ENCODE measurements at places on chromosomes 7 and 10.

GRCh38 chr10:6115411-6115810 lies 26.6 kb downstream of the RBM17 start:
- no peak for DNase-seq

DNA sequence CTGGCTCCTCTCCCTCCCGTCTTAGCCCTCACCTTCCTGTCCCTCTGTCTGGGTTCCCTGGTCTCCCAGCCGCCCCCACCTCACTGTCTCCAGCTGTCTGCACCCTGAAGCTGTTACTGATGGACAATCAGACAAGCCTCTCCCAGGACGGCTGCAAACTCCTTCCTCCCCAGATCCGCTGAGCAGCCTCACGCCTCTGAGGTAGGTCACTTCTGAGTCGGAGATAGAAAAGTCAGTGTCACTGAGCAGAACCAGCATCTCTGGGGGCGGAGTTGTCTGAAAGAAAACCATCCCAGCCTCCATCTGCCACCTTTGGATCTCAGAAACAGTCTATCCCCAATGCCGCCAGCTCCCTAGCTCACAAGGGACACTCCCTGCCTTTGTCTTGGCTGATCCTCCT lies 27.4 kb downstream of the FAM241B start:
- DNase-seq, result peak; percentile 25

DNA sequence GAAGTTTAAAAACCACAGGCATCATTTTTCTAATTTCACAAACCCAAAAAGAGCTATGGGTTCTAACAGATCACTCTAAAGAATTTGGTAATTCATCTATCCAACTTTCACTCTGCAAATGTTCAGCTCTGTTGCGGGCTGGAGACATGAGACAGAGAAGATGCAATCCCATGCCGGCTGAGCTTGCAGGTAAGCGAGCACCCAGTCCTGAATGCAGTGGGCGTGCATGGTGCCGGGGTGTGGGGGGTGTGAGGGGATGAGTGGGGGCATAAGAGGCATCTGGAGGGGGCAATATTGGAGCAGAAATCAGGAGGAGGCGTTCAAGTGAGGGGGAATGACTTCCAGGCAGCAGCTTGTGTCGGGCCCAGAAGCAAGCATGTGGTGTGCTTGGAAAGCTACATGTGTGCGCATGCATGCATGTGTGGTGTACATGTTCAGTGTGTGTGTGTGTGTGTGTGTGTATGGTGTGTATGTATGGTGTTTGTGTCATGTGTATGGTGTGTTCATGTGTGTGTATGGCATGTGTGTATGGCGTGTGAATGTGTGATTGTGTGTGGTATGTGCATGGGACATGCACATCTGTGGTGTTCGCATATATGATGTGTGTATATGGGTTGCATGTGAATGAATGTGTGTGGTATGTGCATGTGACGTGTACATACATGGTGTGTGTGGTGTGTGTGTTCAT lies 172.9 kb downstream of the PRKCQ start:
- DNase-seq, result no peak

DNA sequence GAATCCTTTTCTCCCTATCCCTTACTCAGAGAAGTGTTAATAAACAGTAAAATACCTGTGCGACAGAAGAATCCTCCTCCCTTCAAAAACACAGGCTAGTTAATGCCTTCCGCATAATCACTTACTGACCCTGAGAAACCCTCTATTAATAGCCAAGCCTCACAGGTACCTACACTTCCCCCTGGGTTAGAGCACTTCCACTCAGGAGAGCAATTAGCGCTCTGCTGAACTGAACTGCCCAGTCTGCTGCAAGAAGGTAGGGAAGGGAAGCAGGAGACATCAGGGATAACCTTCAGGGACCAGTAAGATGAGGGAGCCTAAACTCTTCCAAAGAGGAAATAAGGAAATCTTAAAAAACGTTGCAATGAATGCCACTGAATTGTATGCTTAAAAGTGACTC lies 39.6 kb downstream of the KIAA1549 start:
- no peak for DNase-seq

DNA sequence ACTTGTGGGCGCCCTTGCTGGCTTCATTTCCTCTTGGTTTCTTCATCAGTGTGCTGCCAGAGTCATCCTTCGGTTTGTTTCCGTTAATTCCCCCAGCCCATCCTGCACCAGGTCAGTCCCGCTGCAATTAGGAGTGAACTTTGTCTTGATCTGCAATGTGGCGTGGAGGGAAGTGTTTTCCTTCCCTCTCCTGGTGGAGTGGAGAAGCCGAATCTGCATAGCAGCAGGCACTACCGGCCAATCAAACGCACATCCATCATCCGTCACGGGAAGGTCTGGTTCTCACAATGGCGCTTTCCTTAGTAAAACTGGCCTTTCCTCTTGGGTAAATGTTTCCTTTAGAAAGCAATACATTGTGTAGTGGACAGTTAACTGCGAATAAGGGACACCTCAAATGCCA lies 337.5 kb downstream of the CXCL12 start:
- DNase-seq, result no peak

- no peak for DNase-seq
Measured at GRCh38 chr10:96890172-96890513, 58.0 kb downstream of the LCOR start.

- DNase-seq, result peak; percentile 27
Measured at GRCh38 chr7:135510592-135511183, 786 bp upstream of the CNOT4 start.

GRCh38 chr7:71637578-71637977 lies 505.6 kb downstream of the GALNT17 start:
- peak; percentile 65 for DNase-seq

DNA sequence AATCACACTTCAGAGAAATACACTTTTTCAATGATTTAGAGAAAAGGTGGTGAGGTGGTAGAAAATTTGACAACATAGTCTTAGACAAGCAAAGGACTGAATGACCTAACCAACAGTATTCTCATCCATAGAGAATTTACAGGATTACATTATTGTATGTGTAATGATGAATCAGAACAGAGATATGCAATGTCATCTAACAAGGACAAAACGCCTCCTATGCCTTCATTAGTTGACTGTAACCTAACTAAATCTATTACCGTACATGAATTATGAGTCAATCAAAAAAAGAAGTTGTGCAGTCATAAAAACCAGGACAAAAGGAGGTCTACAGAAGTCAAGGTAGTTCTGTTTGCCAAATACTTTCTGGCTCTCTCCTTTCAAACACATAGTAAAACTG lies 66.5 kb downstream of the RAB11FIP2 start:
- DNase-seq, result no peak

DNA sequence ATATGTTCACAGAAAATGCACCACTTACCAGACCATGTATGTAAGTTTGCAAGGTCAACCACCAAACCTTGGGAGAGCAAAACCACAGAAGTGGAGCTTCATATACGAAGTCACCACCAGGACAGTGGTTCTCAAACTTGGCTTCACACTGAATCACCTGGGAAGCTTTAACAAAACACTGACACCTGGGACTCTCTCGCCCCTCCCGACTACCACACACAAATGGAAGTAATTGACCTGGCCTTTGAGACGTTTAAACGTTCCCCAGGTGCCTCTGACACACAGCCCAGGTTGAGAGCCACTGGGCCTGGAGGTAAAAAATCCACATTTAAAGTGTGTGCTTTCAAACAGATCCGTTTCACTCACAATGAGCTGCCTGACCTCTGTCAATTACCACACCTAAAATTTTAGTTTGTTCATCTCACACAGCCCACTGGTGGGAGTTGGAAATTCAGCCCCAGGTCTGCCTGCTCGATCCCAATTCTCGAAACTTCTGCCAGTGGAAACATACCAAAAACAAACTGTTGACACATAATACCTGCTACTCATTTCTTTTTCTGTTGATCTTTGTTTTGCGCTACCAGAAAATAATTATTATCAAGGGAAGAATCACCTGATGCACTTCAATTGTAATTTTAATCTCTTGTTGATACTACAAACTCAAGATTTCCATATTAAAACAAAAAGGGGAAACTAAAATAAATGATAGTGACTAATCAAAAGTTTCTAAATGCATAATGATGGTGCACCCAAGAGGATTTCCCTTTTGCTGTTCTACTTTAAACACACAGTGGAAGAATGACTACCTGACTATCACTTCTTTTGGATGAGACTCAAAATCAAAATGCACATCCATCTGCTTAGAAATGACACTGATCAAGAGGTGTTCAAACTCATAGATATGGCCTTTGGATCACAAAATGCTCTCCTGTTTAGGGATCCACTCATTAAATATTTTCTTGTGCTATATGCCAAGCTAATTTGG lies 26.6 kb downstream of the CDNF start:
- no peak for DNase-seq

DNA sequence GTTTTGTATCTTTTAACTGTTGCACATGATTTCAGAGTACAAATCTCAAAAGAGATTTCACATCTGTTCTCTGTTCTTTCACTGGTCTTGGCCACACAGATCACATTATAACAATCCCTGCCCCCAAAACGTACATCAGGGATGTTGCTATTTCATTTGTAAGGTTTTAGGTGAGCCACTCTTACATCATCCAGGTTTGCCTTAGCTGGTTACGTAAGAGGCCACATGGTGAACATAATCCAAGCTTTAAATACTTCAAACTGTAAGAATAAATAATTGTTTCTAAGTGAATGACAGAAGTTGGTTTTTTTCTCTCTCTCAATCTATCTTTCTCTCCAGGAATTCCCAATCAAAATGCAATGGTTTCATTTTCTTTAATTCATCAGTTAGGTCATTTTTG lies 245.9 kb upstream of the HGF start:
- DNase-seq, result no peak

DNA sequence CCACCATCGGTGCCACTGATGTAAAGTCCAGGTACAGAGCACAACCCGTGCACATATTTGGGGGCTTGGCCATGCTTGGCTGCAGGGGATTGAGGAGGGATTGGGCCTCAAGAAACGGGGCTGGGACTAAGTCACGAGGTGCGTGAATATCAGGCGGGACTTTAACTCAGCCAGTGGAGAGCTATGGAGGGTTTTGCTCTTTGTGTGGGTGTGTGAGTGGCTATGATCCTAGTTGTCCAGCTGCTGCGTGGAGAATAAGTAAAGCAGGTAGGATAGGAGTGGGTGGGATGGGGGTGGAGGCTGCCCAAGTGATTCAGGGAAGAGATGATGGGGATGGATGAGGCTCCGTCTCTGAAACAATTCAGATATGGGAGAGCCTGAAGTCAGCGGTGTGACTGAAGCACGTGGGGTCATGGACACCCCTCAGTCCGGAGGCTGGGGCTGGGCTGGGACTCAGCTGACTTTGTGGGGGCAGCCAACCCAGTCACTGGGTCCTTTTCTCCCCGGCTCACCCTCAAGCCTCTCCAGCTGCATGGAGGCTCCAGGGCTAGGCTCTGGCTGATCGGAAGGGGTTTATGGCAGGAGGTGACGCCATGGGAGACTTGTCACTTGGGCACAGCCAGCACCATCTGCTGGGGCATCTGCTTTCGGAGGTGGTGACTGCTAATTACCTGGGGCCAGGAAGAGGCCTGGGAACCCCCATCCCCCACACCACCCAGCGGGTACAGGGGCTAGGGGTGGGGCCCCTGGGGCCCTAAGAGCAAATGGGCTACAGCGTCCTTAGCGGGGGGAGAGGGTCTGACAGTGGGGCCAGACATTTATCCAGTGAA lies 1.7 kb upstream of the LFNG start:
- DNase-seq, result no peak

DNA sequence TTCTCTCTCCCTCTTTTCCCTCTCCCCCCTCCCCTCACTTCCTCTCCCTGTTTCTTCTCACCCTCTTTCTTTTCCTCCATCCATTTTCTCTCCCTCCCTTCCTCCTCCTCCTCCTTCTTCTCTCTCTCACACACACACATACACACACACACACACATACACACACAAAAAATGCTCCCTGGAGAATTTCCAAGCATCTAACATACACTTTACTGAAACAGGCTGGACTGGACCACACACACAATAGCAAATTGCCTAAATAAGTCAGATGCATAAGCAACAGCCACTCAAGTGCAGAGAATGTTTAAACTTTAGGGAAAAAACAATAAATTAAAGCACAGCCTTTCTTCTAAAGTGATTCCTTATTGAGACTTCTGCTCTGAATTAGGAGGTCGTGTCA lies 267.7 kb downstream of the FGFR2 start:
- no peak for DNase-seq

DNA sequence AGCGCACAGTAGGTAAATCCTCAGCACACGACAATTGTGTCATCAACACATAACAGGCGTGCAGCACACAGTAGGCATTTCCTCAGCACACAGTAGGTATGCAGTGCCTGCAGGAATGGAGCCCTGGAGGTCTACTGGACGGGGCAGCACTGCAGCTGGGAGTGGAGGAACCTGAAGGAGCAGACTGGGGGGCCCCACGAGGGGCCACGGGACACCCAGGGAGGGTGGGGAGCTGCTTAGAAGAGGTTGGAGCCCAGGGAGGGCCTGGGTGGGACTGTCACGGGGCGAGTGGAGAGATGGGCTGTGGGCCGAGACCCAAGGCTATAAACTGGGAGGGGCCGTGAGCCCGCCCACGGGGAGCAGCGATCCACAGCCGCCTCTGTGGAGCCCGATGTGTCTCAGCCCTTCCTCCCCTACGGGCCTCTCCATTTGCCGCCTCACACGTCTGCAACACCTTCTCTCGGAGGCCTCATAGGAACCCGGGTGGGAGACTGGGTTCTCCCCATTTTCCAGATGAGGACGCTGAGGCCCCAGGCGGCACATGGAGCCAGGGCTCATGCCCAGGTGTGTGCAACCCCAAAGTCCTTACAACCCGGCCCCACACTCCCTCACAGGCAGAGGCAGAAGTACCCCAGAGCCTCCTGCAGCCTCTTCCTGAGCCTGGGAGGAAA lies 101.5 kb downstream of the MICALL2 start:
- no peak for DNase-seq

GRCh38 chr10:120492346-120492745 lies 35.3 kb downstream of the PLPP4 start:
- DNase-seq, result no peak

DNA sequence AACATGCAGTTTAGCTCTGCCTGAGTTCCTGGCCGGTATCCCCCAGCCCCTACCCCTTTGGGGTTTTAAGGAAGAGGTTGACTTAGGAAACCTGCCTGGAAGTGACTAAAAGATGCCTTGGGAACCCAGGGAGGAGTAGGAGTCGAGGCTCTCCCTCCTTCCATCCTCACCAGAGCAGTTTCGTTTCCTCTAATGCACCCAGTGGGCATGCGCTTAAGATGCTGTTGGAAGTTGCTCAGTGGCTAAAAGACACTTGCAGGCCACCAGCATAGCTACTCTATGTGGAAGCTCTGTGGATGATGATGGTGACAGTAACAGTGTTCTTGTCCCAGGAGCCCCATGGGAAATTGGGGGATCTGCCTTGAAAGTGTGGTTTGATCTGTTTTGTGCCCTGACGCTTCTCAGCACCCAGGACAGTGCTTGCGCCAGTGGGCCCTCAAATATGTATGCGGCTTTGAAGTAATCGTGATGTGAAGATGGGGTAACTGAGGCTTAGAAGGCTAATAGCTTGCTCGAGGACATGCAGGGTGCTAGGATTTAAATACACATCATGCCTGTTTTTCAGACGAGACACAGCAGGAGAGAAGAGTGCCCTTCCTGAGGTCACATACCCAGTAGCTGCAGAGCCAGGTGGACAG lies 32.0 kb downstream of the TBATA start:
- DNase-seq, result peak; percentile 42

- DNase-seq, result no peak
Measured at GRCh38 chr7:99173787-99174186, 29.9 kb upstream of the SMURF1 start.
